CD4-positive, alpha-beta T cell treated with Interleukin-6 at 100 ng/mL for 8 hours (primary cell): ENCODE measurements at places on chromosomes 6 and 20.

GRCh38 chr6:149680503-149680902 lies 32.0 kb upstream of the KATNA1 start:
- DNase-seq = no peak

DNA sequence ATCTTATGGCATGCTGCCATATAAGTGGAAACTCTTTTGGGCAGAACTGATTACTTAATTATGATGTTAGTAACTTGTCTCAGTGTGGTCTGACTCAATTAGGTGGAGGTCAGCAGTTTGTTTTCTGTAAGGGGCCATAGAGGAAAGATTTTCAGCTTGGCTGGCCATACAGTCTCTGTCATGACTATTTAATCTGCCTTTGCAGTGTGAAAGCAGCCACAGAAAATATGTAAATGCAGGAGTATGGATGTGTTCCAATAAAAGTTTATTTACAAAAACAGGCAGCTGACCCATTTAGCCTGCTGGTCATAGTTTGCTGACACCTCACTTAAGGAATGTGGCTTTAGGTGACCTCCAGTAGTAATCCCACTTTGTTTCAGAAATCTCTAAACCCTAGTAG lies 700.7 kb downstream of the EPM2A start:
- DNase-seq = no peak

DNA sequence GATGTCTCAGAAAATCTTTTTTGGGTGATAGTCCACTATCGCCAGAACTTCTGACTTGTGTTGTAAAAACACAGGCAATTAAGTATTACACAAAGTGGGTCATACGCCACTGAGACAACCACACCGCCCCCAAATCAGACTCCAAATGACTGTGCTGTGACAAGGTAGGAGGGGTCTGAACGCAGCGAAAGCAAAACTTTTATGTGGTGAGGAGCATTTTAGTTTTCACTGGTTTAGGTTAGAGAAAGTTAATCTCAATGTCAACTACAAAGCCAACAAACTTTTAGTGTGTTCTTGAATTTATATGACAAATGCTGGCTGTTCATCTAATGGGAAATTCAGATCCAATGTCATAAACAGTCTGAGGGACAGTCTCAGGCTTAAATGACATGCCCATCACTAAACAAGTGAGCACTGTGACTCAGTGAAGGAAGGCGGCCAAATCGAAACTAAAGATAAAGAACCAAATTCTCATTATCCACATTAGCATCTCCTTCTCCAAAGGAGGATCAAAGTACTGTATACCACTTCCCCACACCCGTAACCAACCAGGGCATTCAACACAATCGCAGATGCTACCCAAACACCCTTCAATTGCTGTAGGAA lies 186.7 kb downstream of the GJA10 start:
- peak; percentile 68 for DNase-seq

DNA sequence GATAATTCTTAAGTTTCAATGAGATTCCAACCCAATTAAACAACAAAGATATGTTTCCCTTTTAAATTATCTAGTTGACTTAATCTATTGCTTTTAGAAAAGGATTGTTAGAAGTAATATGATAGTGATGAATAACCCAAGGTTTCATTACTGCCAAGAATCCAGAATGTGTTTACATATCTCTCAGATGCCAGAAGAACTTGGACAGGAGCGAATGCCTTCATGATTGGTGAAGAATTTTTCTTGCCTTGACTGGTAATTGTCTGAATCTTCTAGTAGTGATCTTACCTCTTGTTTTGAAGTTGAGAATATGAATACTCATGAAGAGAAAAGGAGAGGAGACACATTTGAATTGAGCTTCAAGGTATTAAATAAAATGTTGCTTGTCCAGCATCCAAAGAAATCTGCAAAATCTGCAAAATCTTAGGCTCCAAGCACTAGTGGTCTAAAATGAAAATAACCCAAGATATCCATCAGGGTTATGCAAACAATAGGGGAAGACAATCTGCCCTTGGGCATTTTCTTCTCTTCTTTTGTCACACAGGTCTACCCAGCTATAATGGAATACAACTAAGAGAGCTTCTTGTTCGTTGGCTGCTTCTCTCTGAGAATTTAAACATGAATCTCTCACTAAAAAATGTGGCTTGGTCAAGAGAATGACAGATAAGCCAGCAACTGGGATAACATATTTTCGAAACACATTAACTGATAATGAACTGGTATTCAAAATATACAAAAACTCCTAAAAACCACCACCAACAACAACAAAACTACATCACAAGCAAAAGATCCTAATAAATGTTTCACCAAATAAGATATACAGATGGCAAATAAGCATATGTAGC lies 928.9 kb downstream of the EYS start:
- DNase-seq = no peak

GRCh38 chr20:41379551-41379950 lies 12.9 kb upstream of the EMILIN3 start:
- DNase-seq = no peak

DNA sequence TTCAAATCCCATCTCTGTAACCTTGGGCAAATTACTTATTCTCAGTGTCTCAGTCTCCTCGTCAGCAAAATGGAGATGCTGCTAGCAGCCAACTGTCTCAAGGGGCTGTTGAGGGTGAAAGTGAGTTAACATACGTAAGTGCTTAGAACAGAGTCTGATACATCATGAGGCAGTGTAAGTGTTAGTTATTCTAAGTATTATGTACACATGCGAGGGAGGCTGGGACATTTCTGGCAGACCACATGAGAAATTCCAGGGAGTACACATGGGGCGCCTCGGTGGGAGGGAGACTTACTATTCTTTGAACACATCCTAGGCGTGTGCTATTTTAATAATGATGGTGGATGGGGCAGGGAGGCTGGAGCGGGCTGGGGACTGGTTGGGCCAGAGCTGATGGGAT lies 99.1 kb downstream of the DLGAP4 start:
- no peak for DNase-seq

GRCh38 chr20:57657535-57658446 lies 37.6 kb upstream of the ZBP1 start:
- DNase-seq = peak; percentile 70

DNA sequence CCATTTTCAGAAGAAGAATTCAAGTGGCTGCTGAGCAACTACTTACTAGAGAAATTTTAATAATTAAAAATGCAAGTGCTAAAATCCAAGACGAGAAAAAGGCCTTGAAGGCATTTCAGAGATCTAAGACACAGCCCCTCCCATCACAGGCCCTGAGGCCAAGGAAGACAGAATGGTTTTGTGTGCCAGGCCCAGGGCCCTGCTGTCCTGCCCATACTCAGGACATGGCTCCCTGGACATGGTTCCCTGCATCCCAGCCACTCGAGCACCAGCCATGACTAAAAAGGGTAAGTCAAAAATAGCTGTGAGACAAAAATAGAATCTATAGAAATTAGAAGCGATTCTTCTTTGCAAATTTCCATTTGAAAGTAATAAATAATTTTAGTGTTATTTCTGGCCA lies 364.9 kb downstream of the COL12A1 start:
- DNase-seq = no peak

GRCh38 chr20:59650418-59650817 lies 46.1 kb downstream of the PHACTR3 start:
- no peak for DNase-seq

DNA sequence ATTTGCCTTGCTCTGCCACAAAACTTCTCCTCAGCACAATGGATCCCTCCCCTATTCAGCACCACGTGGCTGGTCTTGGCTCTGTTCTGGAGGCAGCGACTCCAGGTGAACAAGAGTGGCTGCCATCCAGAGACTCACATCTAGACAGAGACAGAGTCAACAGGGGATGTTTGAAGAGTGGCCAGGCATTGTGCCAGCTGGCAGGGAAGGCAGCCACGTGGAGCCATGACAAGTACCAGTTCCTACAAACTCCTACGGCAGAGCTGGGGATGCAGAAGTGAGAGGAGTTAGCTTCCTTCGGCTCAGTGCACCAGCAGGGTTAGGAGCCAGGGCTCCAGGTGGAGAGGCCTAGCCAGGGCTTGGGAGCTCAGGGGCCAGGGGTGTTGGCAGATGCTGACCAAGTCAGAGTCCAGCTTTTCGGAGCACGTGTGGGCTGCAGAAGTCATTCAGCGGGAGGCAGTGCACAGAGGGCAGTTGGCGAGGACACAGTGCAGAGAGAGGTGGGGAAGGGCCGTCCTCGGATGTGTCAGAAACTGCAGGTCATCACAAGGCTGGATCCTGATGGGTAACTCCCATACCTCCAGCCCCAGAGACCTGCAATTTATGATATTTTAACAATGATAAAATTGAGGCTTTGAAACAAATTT lies 171.7 kb upstream of the PDE10A start:
- no peak for DNase-seq

DNA sequence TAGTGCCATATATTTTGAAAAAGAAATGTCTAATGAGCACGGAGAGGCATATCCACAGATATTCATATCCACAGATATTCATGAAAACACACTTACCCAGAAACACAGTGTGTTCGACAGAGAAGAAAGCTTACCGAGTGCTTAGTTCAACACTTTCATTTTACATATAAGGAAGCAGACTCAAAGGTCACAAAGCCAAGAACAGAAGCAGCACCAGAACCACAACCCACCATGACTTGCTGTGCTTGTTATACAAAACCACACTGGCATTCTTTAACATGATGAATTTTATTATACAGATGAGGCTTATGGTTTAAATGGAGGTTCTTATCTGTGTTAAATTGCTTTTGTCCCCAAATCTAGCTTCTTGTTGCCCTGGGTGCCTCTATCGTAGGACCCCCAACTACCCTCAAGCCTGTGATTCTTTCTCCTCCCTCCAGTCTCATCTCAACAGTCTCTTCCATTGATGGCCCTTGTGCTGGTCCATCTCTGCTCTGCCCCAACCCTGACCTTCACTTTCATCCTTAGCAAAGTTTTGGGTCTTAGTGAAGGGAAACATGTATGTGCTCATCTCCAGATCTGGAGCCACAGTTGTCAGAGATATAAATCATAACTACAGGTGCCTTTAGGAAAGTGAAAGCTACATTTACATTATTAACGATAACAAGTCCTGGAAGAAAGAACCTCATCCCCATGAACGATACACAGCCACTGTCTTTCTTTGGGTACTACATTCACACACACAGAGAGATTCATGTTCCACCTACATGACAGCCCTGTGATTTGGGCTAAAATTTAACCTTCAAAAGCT lies 40.0 kb downstream of the SF3B5 start:
- DNase-seq = peak; percentile 64

DNA sequence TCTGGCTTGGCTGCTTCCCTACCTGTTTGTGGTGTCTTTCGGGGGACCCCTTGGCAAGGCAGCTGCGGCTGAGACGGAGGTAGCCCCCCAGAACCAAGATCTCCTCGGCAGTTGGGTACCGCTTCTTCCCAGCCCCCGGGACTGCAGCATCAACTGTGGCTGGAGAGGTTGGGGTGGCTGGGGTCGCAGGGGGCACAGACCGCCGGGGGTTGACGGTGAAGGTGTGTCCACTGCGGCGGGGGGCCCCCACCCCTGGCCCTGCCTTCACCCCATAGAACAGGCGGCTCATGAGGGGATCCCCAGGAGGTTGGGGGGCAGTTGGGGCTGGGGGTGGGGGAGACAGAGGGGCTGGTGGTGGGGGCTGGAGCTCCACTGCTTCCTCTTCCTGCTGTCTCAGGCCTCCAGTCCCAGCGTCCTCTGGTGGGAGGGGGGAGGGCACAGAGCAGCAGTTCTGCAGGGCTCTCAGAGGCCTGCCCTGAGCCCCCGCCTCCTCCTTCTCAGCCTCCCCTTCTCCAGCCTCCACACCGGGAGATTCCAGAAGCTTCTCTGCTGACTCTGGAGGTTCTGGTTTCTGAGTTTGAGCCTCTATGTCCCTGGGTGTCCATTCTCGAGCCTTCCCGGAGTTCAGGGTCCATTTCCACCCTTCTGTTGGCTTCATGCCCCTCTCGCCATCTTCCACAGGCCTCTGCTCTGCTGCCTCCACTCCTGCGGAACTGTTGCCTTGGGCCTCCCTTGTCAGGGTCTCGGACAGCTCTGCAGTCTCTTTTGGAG lies 1.9 kb downstream of the PPP1R18 start:
- DNase-seq = peak; percentile 62

- DNase-seq = no peak
Measured at GRCh38 chr20:19769507-19769906, 11.4 kb downstream of the RIN2 start.

- DNase-seq = no peak
Measured at GRCh38 chr6:144654506-144654905, 369.4 kb downstream of the UTRN start.

GRCh38 chr6:113050979-113051378 lies 703.8 kb downstream of the RFPL4B start:
- DNase-seq = no peak

- no peak for DNase-seq
Measured at GRCh38 chr6:145151624-145152023, 583.7 kb downstream of the EPM2A start.

DNA sequence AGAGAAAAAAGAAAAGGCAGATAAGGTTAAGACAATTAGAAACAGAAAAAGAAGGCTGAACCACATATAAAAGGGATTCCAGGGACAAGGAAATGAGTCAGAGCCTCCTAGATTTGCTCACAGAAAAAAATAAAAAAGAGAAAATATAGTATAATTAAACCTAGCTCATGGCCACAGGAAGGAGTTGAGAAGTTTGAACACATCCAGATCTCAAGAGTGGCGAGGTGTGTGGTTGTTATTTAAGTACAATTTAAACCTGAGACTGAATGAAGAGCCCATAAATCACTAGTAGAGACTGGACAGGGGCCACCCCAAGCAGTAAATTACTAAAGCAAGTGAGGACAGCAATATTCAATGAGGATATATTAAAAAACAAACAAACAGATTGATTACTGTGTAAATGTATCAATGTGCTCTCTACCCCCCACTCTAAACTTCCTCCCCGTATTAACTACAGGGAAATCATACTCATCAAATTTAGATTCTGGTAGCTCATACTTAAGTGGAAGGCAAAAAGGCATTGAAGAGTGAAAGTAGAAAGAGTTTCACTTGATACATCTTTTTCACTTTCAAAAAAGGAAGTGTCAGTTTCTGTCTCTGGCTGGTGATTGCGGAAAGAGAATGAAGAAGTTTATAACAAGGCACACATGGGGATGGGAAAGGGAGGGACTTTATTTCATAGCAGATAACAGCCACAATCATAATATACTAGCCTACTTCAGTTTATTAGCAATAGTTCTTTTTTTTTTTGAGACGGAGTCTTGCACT lies 49.3 kb upstream of the SCAF8 start:
- DNase-seq = no peak

DNA sequence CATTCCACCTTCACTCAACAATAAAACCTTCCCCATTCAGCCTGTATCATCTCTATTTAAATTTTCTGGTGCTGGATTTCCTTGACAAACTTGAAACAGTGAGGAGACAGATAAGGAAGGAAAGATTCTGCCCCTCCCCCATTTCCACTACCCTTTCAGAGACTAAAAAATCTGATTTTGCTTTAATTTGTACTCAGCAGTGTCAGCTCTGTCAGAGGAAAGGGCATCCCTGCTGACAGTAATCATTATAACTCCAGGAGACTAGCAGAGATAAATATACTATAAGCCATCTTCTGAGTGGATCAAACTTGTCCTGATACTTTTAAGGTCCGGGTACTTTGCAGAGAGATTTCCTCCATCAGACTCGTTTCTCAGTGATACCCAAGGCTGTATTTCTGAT lies 155.6 kb downstream of the SAMD5 start:
- no peak for DNase-seq

DNA sequence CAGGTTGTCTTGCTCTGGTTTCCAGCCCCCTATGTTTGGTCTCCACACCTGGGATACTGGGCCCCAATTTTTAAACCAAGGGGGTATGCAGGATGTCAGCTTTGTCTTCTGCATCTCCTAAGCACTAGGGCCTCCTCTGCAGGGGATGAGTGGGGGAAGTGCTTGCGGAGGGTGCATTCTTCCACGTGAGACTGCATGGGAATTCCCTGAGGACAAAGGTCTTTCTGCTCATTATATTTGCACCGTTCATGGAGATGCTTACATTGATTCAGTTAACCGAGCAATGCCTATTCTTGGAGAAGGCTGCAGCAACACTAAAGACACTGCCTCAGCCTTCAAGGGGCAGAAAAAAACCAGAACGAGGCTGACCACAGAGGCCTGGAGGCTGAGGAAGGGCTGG lies 45.4 kb downstream of the RAB44 start:
- no peak for DNase-seq
